ENCODE measurements at places on chromosomes 1 and 21.

DNA sequence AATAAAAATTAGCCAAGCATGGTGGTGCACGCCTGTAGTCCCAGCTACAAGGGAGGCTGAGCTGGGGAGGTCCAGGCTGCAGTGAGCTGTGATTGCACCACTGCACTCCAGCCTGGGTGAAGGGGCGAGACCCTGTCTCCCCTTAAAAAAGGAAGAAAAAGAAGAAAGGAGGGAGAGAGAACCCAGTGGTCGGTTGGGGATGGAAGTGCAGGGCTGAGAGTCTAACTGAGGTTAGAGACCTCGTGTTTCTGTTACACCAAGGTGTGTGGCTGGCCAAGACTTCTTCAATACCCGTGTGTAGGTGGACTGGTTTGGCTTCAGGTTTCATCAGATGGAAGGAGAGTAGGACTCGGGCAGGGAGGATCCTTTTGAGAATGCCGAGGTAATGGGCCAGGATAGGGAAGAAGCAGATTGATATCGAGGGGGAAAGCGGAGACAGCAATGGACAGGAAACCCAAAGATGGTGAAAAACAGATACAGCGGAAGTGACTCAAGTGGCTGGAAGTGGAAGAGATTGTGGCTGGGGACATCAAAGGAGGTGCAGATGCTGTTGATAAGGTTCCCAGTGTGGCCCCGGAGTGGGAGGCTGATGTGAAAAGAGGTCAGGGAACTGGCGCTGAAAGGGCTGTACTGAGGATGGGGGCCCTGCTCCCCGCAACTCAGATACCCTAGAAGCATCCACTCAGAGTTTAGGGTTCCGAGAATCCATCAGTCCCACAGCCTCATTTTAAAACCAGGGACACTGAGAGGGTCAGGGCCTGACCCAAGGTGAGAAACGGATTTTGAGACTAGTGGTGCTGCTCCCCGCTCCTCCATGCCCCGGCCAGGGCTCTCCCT lies 681 bp upstream of the UBXN10 start:
- DNase-seq, result no peak

DNA sequence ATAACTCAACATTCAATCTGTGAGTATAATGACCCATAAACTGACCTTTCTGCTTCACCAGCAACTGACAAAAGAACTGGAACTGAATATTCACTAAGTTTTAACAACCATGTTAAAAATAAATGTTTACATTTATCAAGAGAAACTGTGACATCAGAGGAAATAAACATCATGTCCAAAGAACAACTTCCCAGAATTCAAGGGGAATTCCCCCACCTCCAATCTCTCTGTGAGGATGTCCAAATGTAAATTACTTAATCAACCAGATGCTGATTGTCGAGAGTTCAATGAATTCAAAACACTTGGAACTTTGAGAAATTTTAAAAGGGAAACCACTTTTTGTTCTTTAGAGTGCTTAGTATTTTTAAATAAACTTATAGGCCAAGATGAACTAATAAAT lies 365.6 kb upstream of the ADGRL2 start:
- DNase-seq, result no peak

- no peak for DNase-seq
Observed at GRCh38 chr1:29247571-29248273, 11.4 kb downstream of the PTPRU start.

GRCh38 chr1:203281851-203282661 lies 23.3 kb upstream of the BTG2 start:
- no peak for DNase-seq

GRCh38 chr1:191752342-191752741 lies 405.9 kb upstream of the RGS18 start:
- DNase-seq, result no peak

DNA sequence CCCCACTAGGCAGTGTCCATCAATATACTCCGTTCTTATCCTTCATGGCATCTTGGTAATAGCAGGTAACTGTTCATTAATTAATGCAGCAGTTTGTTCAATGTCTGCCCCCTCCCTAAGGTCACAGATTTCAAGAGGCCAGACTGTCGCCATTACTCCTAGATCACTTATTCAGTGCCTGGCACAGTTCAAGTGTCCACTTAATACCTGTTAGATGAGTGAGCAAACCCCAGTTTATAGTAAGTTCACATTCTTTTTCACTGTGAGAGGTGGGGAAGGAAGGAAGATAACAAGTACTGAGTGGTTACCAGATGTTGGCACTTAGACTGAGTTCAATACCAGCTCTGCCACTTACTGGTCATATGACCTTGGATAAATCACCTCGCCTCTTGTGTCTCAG lies 36.4 kb downstream of the OPRD1 start:
- DNase-seq, result no peak

DNA sequence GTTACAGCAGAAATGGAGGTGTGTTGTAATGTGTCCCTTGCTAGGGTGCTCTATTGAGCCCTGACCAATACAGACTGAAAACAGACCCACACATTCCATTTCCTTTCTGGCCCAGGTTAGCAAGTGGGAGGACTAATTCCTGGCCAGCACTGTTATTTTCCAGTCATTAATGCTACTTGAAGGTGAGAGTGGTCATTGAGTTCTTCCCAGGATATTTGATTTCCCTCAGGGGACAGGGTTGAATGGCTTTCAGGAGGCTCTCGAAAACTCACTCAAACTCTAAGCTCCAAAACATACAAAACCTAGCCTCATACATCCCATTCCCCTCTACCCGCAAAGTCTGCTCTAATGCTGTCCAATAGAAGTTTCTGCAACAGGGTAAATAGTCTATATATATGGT lies 6.2 kb downstream of the LRRC52 start:
- no peak for DNase-seq

DNA sequence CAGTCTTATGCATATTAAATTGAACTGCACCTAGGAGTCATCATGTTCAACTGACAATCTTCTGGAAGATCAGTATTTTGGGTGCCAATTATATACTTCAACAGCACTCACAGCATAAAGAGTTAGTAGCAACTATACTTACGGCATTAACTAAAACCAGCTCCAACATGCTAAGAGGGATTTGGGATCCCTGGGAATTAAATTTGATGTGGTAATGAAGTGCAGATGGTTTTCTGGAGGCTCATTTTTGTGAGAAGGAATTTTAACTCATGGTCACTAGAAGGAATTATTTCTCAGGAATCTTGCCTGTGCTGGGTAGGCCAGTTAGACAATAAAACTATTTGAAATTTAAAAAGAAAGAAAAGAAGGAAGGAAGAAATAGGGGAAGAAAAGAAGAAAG lies 18.3 kb downstream of the IFI44 start:
- no peak for DNase-seq

DNA sequence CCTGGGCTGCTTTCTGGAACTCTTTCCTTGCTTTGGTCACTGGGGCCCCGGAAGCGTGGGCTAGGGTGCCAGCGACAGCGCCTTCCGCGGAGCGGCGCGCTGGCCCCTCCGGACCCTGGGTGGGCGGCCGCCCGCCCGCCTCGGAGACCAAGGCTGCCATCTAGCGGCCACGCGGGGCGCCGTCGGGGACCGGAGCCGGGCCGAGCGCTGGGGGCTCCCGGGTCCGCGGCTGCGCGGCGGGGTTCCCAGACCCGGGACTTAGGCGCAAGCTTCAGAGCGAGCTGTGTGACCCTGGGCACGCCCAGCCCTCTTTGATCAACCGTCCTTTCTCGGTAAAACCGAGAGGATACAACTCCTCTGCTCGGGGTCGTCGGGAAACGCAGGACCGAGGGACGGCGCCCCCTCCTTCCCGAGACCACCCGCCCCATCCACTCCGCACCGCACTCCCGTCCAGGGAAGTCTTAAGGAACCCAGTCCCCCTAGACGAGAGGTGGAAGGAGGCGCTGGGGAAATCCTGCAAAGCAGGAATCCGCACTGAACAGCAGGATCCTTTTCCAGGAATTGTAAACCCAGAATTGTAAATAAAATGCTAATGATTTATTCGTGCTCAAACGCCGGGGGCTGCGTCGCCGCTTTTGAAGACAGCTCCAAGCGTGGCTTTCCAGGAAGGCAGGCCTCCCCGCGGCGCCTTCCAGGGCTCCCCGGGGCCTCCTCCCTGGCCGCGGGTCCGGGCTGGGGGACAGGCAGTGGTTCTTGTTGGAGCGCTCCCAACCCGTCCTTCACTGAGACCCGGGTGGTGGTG lies 41.2 kb downstream of the RRAGC start:
- DNase-seq, result no peak

GRCh38 chr1:2643414-2644077 lies 10.7 kb upstream of the MMEL1 start:
- DNase-seq, result peak; percentile 41

DNA sequence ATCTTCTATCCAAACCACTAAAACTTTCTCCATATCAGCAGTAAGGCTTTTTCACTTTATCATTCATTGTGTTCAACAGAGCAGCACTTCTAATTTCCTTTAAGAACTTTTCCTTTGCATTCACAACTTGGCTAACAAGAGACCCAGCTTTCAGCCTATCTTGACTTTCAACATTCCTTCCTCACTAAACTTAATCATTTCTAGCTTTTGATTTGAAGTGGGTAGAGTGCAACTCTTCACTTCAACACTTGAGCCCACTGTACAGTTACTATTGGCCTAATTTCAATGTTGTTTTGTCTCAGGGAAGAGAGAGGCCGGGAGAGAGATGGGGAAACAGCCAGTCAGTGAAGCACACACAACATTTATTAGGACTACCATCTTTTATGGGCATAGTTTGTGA lies 2.0 kb downstream of the UBE2G2 start:
- no peak for DNase-seq

- DNase-seq, result no peak
Observed at GRCh38 chr1:63703701-63704107, 70.1 kb upstream of the ROR1 start.

DNA sequence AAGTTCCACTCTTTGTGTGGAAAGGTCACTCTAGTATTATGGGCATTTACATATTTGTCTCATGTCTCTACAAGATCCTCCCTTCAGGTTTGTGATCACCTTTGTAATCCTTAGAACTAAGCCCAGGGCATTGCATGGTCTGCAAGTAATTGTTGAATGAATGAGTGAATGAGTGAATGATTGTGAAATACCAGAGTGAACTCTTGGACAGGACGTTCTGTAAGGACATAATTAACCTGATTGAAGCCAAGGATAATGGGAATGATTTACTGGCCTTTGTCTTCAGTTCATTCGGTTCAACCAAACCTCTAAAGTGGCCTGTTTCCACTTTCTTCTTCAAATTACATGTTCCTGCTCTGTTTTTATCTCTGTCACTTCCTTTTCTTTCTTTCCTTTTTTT lies 83.0 kb upstream of the TSPAN2 start:
- no peak for DNase-seq

DNA sequence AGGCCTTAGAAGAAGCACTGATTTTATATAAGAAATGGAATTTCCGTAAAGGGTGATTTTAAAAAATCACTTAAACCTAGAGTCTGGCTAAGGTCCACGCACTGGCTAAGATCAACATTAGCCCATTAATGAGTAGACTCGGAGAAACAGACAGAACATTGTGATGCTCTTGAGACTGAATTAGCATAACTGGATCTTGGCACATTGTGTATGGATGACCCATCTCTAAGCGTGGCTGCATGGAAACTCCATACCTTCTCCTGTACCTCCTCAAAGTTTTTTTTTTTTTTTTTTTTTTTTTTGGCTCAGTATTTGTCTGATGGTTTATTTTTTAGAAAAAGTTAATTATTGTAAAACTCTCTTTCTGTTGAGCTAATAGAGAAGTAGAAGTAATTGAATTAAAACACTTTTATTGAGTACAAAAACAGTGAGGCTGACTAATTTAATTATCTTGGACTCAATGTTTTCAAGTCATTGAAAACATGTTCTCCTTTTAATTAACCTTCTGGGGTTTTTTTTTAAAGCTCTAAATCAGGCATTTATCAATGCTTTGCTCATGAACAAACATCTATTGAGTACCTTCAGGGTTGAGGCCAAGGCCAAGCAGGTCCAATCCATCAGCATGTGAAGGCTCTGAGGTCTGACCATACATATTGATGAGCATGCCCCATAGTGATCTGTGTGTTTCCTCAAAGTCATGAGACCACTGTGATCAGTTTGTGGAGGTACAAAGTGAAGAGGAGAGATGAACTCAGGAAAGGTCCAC lies 74.0 kb downstream of the TLR5 start:
- no peak for DNase-seq

DNA sequence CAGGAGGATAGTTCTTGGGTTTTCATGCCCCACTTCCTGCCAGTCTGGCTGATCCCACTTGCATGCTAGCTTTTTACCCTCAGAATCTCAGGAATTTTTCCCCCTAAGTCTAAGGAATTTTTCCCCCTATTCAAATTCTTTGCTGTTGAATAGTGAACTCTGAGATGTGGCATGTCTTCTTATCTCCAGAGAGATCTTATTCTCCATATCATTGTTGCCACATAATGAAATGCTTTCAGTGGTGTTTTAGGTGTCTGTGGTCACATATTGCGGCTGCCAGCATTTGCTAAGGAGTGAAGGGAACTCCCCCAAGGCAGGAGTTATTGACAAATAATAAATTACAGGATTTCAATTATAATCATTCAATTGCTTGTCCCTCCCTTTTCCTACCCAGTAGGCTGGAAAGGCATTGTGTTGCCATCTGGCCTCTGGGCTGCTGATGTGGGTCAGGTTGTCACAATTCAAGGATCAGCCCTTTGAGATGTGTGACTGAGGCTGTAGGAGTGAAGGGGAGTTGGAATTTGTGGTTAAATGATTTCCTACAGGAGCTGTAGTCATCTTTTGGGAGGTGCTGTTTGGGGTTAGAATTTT lies 3.9 kb upstream of the FLG start:
- DNase-seq, result no peak

- DNase-seq, result peak; percentile 0
Observed at GRCh38 chr1:226872437-226872836, 2.0 kb downstream of the PSEN2 start.

DNA sequence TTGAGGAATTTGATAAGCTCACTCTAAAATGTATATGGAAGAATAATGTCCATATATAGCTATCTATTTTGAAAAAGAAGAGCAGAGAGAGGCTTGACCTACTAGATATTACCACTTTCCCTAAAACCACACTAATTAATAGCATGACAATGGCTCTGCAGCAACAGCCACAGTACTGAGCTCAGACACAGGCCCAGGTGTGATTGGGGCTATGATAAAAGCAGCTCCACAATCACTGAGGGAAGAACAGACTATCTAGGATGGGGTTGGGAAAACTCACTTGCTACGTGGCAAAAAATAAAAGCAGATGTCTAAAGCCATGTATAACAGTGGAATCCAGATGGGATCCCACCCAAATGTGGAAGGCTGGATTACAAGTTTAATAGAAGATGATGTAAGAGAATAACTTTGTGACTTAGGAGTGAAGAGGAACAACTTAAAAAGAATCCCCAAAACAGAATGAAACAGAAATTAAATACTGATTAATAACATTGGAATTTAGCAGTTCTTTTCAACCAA lies 80.8 kb upstream of the RAB4A start:
- DNase-seq, result no peak

Measured in dorsolateral prefrontal cortex (tissue), 122 donors.